ENCODE measurements at places on chromosomes 3 and 15.

DNA sequence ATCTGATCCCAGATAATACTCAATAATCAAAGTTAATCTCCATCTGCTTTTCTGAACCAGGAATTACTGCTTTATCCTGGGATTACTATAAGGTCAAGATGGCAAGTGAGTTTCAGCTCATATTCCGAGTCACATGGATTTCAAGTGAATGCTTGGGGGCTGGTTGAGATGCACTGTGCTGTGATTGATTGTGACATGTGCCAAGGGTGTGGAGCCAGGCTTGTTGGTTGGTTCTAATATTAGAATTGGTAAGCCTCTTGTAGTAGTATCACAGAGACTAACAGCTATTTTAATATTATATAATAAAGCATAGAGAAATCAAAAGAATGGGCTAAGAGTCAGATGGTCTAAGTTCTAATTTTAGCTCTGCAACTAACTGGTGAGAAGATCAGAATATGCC lies 74.2 kb upstream of the ICE2 start:
- no peak for DNase-seq

GRCh38 chr3:167605871-167606270 lies 47.9 kb downstream of the WDR49 start:
- no peak for DNase-seq

DNA sequence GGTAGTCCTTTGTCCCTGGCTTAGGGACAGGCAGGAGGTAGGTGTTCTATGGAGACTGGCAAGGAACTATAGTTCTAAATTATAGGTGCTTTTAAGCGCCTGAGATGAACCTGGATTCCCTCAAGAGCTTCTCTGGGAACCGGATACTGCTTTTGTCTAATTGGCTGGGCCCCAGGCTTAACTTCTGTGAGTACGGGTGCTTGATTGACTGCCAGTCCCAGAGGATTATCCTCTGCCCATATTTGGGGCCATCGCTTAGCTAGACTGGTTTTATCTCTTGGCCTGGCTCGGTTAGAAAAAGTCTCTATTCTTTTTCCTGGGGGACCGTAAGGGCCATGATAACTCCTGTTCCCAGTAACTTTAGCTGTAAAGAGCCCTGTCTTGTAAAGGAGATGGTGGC lies 339.1 kb downstream of the KCNH8 start:
- no peak for DNase-seq

DNA sequence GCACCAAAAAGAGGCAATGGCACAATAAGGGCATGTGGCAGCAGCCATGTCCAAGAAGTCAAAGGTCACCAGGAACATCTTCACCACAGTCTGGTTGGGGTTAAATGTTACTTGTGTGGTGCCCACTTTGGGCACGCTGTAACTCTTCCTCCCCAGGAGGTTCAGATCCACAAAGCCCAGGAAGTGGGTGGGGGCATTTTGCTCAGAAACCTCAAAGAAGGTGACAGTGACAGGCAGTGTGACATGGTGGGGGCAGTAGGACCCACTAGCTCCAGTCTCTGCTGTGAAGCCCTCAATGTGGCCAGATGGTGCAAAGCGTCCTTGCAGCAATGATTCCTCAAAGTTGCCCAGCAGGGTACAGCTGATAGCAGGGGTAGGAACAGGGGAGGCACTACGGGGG lies 5.8 kb downstream of the ZNF80 start:
- DNase-seq, result no peak

DNA sequence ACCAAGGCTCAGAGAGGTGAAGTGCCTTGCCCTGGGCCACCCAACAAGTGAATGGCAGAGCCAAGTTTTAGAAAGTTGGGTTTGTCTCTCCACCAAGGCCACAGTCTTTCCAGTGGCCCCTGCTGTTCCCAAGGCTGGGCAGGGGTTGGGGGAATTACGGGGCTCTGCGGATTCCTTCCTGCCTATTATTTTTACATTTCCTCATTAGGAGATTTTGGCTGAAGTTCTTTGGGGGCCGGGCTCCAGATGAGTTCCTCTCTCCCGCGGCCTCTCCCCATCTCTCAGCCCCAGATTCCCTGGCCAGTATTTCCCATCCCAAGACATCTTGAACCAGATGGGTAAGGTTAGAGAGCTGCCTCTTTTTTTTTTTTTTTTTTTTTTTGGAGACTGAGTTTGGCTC lies 44.0 kb upstream of the SMAD6 start:
- no peak for DNase-seq

GRCh38 chr3:151501171-151501922 lies 40.5 kb upstream of the IGSF10 start:
- no peak for DNase-seq

DNA sequence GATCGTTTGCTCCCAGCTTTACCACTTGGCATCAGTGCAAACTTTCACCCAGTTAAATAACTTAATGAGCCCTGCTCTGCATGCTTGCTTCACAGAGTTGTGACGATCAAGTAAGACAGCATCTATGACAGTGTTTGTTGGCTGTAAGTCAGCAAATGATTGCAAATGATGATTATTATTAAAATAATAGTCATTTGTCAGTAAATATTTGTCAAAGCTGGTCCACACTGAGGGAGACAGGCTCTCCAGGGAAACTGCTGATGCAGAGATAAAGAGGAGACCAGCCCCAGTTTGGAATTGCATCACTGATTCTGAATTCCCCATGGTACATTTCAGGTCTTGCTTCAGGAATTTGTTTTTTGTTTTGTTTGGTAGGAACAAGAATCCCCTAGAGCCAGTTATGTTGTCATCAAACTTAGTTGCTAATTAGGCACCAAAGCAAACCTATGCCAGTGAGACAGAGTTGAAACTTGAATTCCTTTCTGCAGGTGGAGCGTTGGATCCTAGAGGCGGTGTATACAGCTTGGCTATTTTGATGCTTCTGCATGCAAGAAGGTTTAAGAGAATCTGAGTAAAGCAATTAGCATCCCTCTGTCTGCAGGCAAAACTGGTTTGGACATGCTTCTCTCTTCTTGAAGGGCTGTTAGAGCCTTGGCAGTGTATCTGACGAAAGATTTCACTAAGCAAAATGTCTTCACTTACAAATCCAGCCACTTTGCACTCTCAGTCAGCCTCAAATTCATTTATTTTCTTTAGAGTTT lies 338.6 kb upstream of the TPRG1 start:
- DNase-seq, result no peak

DNA sequence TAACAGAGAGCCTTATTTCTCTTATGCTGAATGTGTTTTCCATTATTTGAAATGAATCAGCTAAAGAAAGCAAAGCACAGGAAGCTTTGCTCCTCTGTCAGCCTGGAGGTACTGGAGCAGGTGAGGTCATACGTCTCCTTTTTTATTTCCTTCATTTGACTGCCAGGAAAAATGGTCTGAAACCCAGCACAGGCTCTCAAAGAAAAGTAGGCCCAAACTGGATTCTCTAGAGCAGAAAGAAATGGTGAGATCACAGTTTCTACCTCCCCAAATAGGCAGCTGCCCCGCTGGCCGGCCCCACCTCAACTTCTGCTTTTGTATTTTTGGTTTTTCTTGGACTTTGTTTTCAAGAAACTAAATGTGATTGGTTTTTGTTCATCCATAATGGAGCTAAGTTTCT lies 95.1 kb downstream of the RPL39L start:
- DNase-seq, result no peak

- DNase-seq, result no peak
Observed at GRCh38 chr3:98745718-98746117, 17.4 kb upstream of the ST3GAL6 start.

Measured in stimulated activated CD4-positive, alpha-beta T cell treated with anti-CD3 and anti-CD28 coated beads, Interleukin-1b, Interleukin-23, amount 100 ng/mL, for 48 hours (primary cell).